Mesendoderm (in vitro differentiated cells): ENCODE measurements at places on chromosomes 6 and 20.

DNA sequence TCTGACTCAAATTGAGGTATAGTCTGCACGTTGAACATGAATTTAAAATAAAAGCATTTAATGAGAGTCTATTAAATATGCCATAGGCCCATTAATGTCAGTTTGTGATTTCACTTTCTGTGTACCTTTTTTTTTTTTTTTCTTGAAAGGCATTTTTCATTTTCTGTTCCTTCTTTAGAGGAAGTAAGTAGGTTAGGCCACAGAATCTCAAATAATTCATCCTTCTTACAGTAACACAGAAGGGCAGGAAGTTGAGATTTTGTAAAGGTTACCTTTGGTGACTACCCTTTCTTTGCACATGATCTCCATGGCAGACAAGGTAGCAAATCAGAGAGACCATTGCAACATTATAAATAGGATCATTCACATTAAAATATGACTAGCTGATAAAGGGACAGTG is 9.6 kb downstream of the L3MBTL3 start:
- no peak for DNase-seq

DNA sequence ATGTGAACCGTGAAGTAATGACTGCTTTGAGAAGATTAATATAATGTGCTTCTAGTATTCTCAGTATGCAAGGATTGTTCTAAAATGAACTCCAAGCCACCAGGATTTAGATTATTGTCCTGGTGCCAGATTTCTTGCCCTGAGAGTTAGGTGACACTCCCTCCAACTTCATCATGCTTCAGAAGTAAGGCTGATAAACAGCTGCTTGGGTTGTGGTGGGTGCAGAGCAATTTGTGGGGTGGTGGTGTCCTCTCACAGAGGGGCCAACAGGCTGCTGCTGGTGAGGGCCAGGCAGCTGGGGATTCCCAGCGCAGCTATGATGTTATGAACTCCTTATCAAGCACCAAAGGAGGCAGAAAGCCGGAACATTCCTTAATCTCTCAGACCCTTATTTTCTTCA is 114.6 kb downstream of the MCHR2 start:
- DNase-seq, result no peak

DNA sequence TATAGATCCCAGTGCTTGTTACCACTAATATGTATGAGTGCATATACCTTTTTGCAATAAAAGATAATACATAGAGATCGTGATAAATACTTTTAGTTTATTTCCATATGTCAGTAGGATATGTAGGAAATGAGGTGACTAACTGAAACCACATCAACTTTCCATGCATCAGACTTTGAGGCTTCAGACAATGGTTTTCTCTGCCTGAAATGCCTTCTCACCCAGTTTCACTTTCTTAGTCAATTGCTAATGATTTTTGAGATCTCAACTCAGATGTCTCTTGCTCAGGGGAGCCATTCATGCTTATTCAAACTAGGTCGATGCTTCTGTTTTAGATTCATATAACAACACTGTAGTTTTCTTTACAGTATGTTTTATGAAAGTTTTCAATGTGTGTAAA is 626.6 kb upstream of the ADGRB3 start:
- DNase-seq, result no peak

- DNase-seq, result no peak
Measured at GRCh38 chr6:14423330-14423729, 305.8 kb downstream of the CD83 start.

- DNase-seq, result no peak
Measured at GRCh38 chr6:18675881-18676280, 288.7 kb downstream of the RNF144B start.

DNA sequence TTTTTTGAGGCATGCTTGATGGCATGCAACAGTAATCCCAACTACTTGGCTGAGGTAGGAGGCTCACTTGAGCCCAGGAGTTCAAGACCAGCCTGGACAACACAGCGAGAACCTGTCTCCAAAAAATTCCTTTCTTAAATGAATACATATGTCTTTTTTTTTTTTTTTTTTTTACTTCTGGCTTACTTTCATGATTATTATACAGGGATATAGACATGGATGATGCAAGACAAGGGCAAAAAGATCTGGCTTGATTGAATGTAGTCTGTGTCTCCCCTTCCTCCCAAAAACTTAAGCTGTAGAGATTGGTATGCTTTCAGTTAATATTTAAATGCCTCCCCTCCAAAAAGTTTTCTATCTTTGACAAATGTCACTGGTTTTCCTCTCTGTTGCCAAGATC is 7.6 kb downstream of the SNX3 start:
- DNase-seq, result no peak

GRCh38 chr6:89066940-89067646 is 13.5 kb upstream of the PNRC1 start:
- DNase-seq, result no peak

DNA sequence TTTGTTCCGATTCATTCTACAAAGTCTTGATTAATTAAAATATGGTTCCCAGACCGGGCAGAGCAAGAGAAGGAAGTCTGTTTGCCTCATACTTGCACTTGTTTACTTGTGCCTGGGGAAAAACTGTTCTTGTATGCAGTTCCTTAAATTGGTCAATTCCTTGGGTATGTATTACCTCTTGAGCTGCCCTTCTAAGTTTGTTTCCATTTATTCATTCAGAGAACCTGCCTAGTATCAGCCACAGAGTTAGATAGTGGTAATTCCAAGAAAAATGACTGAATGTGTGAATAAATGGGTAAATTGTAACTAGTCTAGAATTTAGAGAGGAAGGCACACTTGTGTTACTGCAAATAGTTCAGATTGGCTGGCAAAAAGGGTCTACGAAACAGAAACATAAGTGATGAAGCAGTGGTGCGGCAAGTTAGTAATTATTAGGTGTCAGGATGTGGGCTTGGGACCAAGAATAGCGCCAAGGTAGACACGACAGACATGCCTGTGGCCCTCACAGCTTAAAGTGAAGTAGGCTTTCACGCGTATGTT is 525 bp upstream of the MAK start:
- DNase-seq, result no peak

DNA sequence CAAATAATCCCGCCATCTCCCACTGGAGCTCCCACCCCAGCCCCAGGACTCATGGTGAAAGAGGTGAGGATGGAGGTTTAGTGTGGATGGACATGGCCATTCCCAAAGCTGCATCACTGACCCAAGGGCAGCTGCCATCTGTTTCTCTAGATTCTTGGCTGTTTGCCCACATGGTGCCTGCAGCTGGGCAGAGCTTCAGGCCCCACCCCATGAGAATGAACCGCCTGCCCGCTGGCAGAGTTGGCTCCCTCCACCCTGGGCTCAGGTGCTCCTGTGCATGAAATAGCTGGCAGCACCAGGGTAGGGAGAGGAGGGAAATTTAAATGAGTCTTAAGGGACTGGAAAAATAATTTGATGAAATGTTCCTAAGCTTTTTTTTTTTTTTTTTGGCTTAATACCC is 17.4 kb downstream of the SCML4 start:
- no peak for DNase-seq

DNA sequence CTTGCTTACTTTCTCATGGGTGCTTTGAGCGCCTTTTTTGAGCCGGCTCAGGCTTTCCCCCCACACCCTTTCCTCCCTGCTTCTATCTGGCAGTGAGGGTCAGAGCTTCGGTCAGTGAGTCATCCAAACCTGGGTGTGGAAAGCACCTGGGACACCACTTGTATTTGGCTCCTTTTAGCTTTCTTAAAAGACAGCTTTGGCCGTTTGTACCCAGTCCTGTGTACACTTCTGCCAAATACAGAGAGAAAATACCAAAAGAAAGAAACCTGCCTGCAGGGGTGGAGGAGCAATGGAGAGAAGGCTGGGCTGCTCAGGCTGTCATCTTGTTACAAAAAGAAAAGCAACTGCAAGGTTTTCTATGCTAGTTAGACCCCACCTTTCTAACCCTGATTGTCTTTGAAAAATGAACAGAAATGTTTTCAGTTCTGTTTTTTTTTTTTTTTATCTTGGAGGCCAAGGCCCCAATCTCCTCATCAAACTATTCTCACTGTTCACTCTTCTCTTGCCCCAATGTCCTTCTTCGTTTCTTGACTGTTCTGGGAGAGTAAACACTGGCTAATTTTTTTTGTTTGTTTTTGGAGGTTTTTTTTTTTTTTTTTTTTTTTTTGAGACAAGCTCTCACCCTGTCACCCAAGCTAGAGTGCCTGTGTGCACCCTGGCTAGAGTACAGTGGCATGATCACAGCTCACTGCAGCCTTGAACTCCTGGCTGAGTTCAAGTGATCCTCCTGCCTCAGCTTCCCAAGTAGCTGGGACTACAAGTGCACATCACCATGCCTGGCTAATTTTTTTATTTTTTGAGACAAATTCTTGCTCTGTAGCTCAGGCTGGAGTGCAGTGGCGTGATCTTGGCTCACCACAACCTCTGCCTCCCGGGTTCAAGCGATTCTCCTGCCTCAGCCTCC is 76.4 kb downstream of the SSR1 start:
- DNase-seq, result no peak

DNA sequence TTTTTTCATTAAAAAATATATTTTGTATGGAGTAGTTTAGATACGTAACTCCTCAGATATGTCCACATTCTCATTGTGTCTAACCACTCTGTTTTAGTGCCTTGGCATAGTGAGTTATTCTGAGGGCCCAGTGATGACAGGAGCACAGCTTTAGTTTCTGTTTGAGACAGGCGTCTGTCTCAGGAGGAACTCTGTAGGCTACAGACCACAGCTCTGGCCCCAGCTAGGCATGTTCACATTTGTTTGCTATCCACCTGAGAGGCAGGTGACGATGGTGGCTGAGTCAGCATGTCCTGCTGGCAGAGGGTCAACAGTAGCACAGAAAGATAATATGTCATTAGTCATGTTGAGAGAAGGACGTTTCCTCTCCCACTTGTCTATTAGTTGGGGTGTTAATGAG is 16.3 kb downstream of the LRRC1 start:
- peak; percentile 88 for DNase-seq

GRCh38 chr20:31945785-31946184 is 6.1 kb downstream of the PDRG1 start:
- no peak for DNase-seq

- DNase-seq, result no peak
Measured at GRCh38 chr20:62387933-62388635, 1.2 kb downstream of the RPS21 start.

- no peak for DNase-seq
Measured at GRCh38 chr6:85662251-85662650, 19.6 kb upstream of the SYNCRIP start.

GRCh38 chr6:118551063-118552053 is 3.3 kb downstream of the PLN start:
- DNase-seq, result peak; percentile 45

DNA sequence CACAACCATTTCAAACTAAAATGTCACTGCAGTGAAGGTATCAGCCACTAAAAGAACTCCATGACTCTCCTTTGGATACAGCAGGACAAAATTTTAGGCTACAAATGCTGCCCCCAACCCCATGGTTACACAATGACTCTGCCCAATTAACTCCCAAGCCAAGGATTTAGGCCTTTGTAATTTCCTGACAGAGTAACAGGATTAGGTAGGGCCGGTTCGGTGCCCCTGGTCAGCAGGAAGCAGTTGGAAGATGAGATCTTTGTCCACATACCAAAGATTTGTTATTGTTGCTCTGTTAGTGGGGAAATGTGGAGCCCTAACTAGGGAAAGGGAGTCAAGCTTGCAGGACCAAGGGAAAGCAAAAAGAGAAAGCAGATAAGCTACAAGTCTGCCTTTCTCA is 26.7 kb upstream of the RIPK1 start:
- DNase-seq, result peak; percentile 49

GRCh38 chr20:44120676-44121425 is 66.1 kb downstream of the JPH2 start:
- DNase-seq, result no peak

GRCh38 chr6:71642793-71643192 is 243.6 kb upstream of the RIMS1 start:
- no peak for DNase-seq

- no peak for DNase-seq
Measured at GRCh38 chr20:17646209-17646960, 35.7 kb downstream of the RRBP1 start.

DNA sequence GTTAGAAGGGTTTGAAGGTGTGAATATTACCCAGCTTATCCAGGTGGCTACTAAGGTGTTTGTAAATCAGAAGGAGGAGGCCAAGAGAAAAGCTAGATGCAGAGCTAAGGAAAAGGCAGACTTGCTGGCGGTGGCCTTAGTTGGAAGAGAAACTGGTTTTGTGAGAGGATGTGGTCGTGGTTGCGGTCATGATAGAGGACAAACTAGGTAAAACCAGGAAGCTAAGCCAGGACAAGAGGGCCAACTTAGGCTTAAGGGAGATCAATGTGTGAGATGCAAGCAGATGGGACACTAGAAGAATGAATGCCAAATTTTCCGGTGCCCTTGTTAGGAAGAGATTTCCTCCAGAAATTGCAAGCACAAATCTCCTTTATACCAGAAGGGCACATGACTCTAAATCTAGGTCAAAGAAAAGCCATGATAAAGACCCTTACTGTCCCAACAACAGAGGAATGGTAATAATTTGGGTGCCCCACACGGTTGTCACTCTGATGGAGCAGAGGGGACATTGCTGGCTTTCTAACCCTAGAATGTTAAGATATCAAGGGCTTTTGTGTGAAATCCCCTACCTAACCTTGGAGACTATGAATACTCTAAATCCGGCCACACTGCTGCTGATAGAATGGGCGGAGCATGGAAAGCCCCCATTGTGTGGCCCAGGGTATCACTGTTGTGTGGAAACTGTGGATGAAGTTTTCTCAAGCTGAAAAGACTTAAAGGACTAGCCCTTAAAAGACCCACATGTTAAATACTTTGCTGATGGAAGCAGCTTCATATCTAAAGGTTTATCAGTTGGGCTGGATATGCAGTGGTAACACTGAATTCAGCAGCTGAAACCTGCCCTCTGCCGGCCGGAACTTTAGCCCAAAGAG is 7.8 kb downstream of the IL22RA2 start:
- DNase-seq, result no peak

DNA sequence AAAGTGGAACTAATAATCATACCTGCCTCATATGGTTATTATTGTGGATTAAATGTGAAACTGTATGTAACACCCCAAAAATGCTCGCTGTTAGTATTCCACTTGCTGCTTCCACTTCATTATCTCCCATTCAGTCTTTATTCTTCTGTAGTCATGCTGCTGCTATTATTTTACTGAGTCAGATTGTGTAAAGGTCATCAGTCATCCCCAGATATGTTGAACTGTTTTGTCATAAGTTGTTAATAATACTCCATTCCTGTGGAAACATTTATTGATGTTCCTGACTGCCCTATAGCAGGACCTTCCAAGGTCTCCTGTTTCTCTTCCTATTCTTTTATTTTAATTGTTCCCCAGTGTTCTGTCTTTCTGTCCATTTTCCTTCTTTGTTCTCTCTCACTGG is 1148.3 kb downstream of the EPHA7 start:
- no peak for DNase-seq

DNA sequence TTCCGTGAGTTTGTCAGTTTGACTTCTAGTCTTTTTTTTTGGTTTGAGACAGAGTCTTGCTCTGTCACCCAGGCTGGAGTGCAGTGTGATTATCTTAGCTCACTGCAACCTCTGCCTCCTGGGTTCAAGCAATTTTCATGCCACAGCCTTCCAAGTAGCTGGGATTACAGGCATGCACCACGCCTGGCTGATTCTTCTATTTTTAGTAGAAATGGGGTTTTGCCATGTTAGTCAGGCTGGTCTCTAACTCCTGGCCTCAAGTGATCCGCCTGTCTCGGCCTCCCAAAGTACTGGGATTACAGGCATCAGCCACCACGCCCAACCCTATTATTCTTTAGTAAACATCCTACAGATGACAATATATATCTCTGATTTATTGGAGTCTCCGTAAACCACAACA is 506.5 kb downstream of the PREX1 start:
- DNase-seq, result no peak
